ENCODE measurements at places on chromosomes 5 and 9. TPM values are rescaled to one million over a fixed set of nuclear protein-coding genes. Genes with fewer than 3 reads are reported as not detected.

The GLRA1 gene
- total RNA-seq: not detected

The RIC1 gene
- 48.7 TPM for total RNA-seq

The CCNJL gene
- total RNA-seq: not detected

The ZNG1C gene
- total RNA-seq: 11.4 TPM

- DNase-seq: no peak
Observed at GRCh38 chr5:140466981-140467742, 65.5 kb downstream of the ANKHD1 start.

- peak; percentile 71 for DNase-seq
Observed at GRCh38 chr9:87270221-87270847, 227.3 kb upstream of the DAPK1 start.

DNA sequence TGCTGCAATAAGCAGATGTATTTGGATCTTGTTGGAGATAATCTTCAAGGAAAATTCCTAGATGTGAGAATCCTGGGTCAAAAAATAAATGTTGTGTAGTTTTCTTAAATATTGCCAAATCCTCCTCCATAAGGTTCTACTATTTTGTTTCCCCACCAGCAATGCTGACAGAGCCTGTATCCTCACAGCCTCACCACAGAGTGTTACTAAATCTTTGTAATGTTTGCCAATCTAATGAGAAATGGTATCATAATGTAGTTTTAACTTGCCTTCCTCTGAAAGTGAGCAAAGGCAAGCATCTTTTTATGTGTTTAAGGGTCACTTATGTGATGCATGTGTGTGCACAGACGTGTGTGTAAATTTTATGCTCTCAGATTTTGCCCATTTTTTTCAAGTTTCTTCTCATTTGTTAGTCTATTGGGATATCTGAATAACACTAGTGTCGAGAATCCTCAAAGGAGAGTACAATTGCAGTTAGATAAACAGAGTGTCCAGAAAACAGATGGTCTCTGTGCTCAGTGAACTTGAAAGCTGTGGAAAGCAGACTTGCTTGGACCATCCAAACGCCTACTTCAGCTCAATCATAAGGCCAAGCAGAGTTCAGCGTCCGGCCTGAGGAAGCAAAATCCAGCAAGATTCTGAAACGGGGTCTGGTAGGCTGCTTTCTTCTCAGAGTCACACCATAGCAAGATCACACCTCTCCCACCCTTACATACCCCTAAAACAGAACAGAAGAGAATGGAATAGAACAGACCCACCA lies 35.7 kb upstream of the UGT3A1 start:
- no peak for DNase-seq

- DNase-seq: no peak
Observed at GRCh38 chr5:66542711-66543110, 53.5 kb upstream of the MAST4 start.

GRCh38 chr9:9963841-9964240 lies 649.0 kb downstream of the PTPRD start:
- no peak for DNase-seq

DNA sequence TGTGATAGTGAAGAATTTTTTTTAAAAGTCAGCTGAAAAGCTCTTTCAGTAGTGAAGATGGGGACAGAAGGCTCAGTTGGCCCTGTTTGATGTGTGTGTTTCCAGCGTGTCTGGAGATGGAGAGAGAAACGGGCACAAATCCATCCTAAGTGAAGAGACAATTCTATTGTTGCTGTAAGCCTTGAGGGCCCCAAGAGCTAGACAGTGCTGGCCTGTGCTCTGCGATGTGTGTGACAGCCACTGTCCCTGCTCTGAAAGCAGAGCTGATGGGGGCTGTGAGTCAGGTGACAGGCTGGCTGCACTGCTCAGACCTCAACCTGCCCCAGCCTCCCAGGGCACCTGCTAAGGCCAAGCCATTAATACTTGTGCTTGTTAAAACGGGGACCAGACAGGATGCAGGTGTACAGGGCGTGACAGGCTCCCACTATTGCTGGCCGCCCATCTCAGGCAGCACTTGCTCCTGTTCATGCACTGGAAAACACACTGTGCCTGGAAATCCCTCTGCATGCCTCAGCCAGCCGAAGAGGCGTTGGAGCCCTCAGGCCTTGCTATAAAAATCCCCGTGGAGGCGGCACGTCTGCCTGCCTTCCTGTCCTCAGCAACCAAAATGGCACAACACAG lies 44.6 kb upstream of the SEMA4D start:
- no peak for DNase-seq

DNA sequence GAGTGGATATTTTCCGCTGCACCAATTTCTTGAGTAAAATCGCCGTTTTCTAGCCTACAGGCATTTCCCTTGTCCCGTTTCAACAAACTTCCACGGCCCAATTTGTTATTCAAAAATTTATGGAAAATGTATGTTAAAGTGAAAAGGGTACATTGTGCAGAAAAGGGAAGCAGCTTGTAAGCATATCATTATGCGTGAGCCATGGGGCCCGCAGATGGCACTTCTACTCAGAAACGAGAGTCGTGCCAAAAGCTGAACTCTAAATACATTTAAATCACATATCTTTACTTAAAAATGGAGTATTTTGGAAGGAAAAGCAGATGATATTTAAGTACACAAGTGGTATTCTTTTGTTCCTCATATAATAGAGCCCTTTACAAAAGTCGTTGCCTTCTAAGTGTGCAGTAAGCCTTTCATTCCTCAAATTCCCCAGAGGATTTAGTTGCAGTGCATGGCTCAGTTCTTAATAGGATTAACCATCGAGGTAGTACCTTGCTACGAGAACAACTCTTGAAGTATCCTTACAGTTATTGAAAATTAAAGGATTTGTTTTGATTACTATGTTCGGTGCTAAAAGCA lies 1227.2 kb upstream of the WWC1 start:
- DNase-seq: no peak

GRCh38 chr9:81476813-81477490 lies 212.4 kb downstream of the TLE1 start:
- no peak for DNase-seq

GRCh38 chr9:73243078-73243477 lies 91.4 kb downstream of the ANXA1 start:
- no peak for DNase-seq

- no peak for DNase-seq
Observed at GRCh38 chr9:120307599-120307998, 272.4 kb downstream of the CDK5RAP2 start.

GRCh38 chr5:105397749-105398148 lies 1835.2 kb upstream of the NUDT12 start:
- DNase-seq: no peak

DNA sequence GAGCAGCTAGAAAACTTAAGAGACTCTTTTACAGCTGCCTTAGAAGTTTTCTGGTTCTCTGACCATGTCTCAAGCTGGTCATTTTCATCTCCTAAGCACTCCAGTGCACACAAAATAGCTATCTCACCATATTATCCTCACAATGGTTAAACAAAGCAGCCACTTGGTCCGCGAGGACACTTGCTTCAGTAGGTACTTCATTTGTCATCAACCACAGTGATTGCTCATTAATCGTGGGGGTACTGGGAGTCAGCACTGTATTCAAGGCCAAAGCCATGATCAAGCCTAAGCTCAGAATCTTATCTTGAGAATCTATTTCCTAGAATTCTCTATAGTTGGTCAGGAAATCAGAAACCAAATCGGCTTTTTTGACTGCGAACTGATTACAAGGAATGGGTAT lies 2.9 kb downstream of the ARL14EPL start:
- DNase-seq: peak; percentile 35

- DNase-seq: no peak
Observed at GRCh38 chr5:9233712-9234111, 312.2 kb downstream of the SEMA5A start.
